ENCODE measurements at places on chromosomes 4 and X. TPM values are rescaled to one million over a fixed set of nuclear protein-coding genes. Genes with fewer than 3 reads are reported as not detected.
A peak's percentile ranks its signal among the peaks of the same experiment; 100 is the strongest.

DNA sequence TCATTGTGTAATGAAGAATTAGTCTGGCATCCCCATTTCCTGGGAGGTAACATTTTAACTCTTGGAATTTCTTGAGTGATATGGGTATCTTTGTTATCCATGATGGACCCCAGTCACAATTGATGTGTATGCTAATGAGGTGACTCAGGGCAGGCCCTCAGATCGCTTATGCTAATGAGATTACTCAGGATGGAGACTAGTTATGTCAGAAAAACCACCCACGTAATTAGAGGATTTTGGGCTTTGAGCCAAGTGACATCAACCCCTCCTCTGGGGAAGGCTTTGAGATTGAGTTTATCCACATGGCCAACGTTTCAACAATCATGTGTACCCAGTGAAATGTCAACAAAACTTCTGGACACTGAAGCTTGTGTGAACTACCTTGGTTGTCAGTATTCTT, 772.7 kb downstream of the STPG2 start:
- no peak overlapping the region for H3K4me3 ChIP-seq
- H3K36me3 ChIP-seq = no peaks in the 10 kb centered on the region
- no peak overlapping the region for H3K27ac ChIP-seq
- DNase-seq = no peak
- H3K4me1 ChIP-seq = no peaks in the 10 kb centered on the region

GRCh38 chr4:20995610-20996009, 295.4 kb downstream of the PACRGL start:
- no peaks in the 10 kb centered on the region for H3K36me3 ChIP-seq
- DNase-seq = no peak
- no peak overlapping the region for H3K27ac ChIP-seq

GRCh38 chr4:85398276-85398675, 76.7 kb upstream of the ARHGAP24 start:
- no peak overlapping the region for H3K27ac ChIP-seq
- no peak overlapping the region for H3K4me3 ChIP-seq
- no peak for DNase-seq
- no peaks in the 10 kb centered on the region for H3K36me3 ChIP-seq

DNA sequence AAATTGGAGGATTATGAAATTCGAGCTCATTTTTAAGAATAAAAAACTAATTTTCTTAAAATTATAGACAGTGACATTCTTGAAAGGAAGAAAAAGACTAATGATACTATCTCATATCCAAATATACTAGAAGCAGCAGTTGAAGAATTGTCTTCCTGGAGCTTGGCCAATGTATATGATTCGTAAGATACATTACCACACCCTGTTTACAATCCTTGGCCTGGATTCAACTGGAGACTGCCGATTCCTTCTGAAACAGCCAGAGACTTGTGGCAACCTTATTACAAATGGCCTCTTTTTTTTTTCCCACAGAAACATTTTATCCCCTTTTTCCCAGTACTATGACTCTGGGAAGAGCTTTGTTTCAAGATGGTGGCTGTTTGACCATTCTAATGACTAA, 571.2 kb upstream of the FAT1 start:
- H3K4me3 ChIP-seq = no peak overlapping the region
- H3K27me3 ChIP-seq = no peaks in the 10 kb centered on the region
- no peak overlapping the region for H3K27ac ChIP-seq
- peaks cover 22% of the 10 kb centered on the region for H3K36me3 ChIP-seq
- H3K4me1 ChIP-seq = no peaks in the 10 kb centered on the region

DNA sequence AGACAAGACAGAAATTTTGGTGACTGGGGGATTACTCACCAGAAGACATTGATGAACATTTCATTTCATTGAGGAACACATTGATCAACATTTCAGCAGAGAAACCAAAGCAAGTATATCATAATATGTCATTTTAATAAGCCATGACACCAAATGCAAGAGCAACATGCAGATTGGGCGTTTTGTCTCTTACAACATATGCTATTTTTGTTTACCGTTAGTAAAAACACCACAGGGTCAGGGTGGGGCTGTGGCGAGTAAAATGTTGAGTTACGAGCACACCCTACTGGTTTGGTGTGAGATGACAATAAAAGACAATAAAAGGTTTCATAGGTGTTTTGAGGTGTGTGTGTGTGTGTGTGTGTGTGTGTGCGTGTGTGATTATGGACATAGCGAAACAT, 294.5 kb downstream of the PDGFC start:
- peaks cover 1% of the 10 kb centered on the region for H3K27me3 ChIP-seq
- DNase-seq = peak; percentile 19
- no peak overlapping the region for H3K4me3 ChIP-seq
- H3K27ac ChIP-seq = no peak overlapping the region
- peaks cover 4% of the 10 kb centered on the region for H3K4me1 ChIP-seq

- H3K4me3 ChIP-seq = no peak overlapping the region
- no peaks in the 10 kb centered on the region for H3K27me3 ChIP-seq
- H3K4me1 ChIP-seq = no peaks in the 10 kb centered on the region
These were observed 190.2 kb downstream of the ANTXR2 start for GRCh38 chr4:79882806-79883205.

DNA sequence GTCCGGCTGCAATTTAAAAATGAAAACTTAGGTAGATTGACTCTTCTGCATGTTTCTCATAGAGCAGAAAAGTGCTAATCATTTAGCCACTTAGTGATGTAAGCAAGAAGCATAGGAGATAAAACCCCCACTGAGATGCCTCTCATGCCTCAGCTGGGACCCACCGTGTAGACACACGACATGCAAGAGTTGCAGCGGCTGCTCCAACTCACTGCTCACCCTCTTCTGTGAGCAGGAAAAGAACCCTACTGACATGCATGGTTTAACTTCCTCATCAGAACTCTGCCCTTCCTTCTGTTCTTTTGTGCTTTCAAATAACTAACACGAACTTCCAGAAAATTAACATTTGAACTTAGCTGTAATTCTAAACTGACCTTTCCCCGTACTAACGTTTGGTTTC, 41.0 kb downstream of the MAP7D3 start:
- H3K27me3 ChIP-seq = no peaks in the 10 kb centered on the region
- H3K4me3 ChIP-seq = no peak overlapping the region
- no peaks in the 10 kb centered on the region for H3K36me3 ChIP-seq
- no peak for DNase-seq
- no peak overlapping the region for H3K27ac ChIP-seq
- peaks cover 5% of the 10 kb centered on the region for H3K4me1 ChIP-seq

DNA sequence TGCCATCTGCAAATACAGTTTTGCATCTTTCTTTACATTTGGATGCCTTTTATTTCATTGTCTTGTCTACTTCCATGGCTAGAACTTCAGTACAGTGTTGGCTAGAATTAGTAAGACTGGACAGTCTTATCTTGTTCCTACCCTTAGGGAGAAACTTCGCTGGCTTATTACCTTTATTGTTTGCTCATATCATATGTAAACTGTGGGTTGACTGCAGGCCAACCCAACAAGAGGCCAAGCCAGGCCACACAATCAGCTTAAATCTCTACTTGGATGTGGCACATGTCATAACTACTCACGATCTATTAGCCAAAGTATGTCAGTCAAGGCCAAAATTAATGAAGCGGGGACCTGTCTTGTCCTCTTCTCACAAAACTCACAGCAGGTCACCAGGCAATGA, 144.1 kb downstream of the THOC2 start:
- DNase-seq = no peak
- H3K4me3 ChIP-seq = no peak overlapping the region
- no peaks in the 10 kb centered on the region for H3K36me3 ChIP-seq

GRCh38 chr4:6332042-6332668, 62.5 kb downstream of the WFS1 start:
- DNase-seq = peak; percentile 81
- H3K27ac ChIP-seq = no peak overlapping the region
- peaks cover 10% of the 10 kb centered on the region for H3K27me3 ChIP-seq
- H3K4me1 ChIP-seq = no peaks in the 10 kb centered on the region

GRCh38 chrX:44935640-44936039, 62.7 kb downstream of the KDM6A start:
- no peak overlapping the region for H3K4me3 ChIP-seq
- DNase-seq = no peak
- no peaks in the 10 kb centered on the region for H3K4me1 ChIP-seq
- no peaks in the 10 kb centered on the region for H3K27me3 ChIP-seq

DNA sequence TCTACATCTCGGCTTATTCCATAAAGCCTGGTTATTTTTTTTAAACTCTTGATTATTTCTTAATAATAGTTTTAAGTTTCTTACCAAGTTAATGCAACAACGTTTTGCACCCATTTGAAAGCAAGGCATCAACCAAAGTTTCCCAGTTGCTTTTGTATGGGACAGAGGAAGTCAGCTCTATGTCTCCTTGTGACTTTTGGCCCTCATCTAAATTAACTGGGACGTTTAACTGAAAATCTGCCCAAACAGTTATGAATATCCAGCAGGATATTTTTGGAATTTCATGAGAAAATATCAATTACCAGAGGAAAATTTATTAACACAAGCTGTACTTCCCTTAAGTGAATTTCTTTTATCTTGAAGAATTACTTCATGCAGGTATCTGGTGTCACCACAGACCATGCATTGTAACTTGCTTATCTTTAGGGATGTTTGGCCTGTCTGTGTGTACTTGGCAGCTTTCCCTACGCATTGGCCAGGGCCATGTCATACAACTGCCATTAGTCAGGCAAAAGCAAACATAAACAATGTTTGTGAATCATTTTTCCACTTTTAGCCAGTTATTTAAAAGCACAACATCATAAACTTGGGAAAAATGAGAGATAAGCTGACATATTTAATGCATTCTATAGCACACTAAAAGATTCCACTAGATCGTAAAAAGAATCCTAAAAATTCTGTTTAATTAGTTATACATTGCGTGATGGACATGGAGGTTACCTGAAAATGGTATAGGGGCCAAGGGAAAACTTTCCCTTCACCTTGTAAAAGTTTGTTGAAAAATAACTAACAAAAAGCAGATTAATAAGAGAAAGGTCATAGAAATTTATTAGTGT, 101.4 kb upstream of the PDE5A start:
- H3K4me3 ChIP-seq = no peak overlapping the region
- H3K4me1 ChIP-seq = no peaks in the 10 kb centered on the region
- no peak for DNase-seq
- H3K27ac ChIP-seq = no peak overlapping the region
- H3K27me3 ChIP-seq = peaks cover 2% of the 10 kb centered on the region

GRCh38 chr4:76758290-76758882, 139.6 kb downstream of the SOWAHB start:
- H3K27me3 ChIP-seq = peaks cover 1% of the 10 kb centered on the region
- no peaks in the 10 kb centered on the region for H3K36me3 ChIP-seq
- no peak overlapping the region for H3K4me3 ChIP-seq
- H3K27ac ChIP-seq = no peak overlapping the region
- peaks cover 11% of the 10 kb centered on the region for H3K4me1 ChIP-seq

DNA sequence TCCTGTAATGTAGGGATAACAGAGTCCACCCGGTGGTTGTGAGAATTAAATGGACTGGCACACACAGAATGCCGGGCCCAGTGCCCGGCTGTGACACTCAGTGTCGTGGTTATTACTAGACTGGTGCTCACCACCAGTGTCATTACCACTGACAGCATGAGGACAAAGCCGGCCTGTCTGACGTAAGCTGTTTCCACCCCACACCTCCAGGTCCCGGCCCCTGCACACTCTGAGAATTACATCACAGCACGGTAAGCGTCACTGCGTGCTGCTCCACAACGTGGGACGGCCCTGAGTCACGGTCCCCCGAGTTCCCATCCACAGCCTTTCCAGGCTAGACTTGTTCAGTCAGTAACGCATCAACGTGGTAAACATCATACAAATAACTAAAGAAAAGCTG, 22.9 kb downstream of the FAT1 start:
- no peaks in the 10 kb centered on the region for H3K27me3 ChIP-seq
- no peak for DNase-seq
- no peak overlapping the region for H3K4me3 ChIP-seq
- H3K27ac ChIP-seq = no peak overlapping the region

DNA sequence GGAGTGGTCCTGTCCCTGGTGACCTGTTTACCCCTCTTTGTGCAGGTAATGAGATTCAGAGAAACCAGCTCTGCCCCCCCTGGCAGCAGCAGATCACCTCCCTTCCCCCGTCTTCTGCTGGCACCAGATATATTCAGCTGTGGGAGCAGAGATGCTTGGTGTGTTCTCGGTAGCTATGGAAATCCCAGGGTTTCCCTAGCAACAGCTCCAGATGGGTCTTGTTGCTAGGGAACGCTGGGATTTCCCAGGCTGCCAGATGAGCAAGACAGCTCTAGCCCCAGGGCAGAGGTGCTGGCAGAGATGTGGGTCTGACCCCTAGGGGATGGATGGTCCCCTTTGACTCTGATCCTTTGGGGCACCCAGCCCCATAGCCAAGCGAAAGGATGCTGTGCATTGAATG, 20.2 kb downstream of the CETN2 start:
- peak; percentile 43 for DNase-seq
- peak overlapping the region; percentile 93 for H3K27ac ChIP-seq
- peak overlapping the region; percentile 74 for H3K4me3 ChIP-seq

GRCh38 chrX:7024850-7025249, 122.7 kb upstream of the STS start:
- H3K36me3 ChIP-seq = no peaks in the 10 kb centered on the region
- H3K4me3 ChIP-seq = no peak overlapping the region
- H3K27me3 ChIP-seq = peaks cover 2% of the 10 kb centered on the region
- H3K27ac ChIP-seq = no peak overlapping the region
- DNase-seq = no peak

- DNase-seq = no peak
- peak overlapping the region; percentile 74 for H3K4me3 ChIP-seq
- H3K27ac ChIP-seq = peak overlapping the region; percentile 100
- H3K36me3 ChIP-seq = no peaks in the 10 kb centered on the region
- peaks cover 89% of the 10 kb centered on the region for H3K4me1 ChIP-seq
These were observed 17.9 kb downstream of the ATP8A1 start for GRCh38 chr4:42638993-42639392.

DNA sequence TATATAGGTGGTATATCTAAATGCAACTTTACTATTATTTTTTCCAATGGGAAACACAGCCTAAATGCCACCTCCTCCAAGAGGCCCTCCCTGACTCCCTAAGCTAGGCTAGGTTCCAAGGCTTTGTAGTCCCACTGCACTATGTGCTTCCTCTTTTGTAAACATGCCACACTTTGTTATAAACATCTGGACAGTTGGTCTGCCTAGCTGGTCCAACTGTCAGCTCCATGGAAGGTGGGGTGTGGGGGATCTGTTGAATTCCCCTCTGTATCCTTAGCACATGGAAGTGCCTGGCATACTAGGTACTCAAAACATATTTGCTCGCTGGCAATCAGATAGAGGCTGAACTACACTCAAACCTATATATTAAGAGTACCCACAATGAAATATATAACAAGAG, 63.4 kb downstream of the SLC9A7 start:
- no peak for DNase-seq
- H3K4me3 ChIP-seq = no peak overlapping the region
- H3K27ac ChIP-seq = no peak overlapping the region
- H3K36me3 ChIP-seq = no peaks in the 10 kb centered on the region
- H3K4me1 ChIP-seq = no peaks in the 10 kb centered on the region

- no peak for DNase-seq
- no peaks in the 10 kb centered on the region for H3K4me1 ChIP-seq
These were observed 99.5 kb downstream of the COX18 start for GRCh38 chr4:72969976-72970375.

GRCh38 chr4:151153585-151153984, 54.2 kb downstream of the RPS3A start:
- H3K27ac ChIP-seq = no peak overlapping the region
- DNase-seq = no peak
- no peaks in the 10 kb centered on the region for H3K4me1 ChIP-seq

The GASK1B gene
- 0.07 TPM for total RNA-seq

The PAGE1 gene
- total RNA-seq = not detected

The UGT2B15 gene
- not detected for total RNA-seq

The MAGEA3 gene
- total RNA-seq = not detected

The HPSE gene
- total RNA-seq = 1.8 TPM

The RHOXF2 gene
- not detected for total RNA-seq

The ZNF630 gene
- 2.8 TPM for total RNA-seq

The C4orf50 gene
- total RNA-seq = 0.56 TPM

The GAGE12G gene
- total RNA-seq = not detected

The C4orf36 gene
- total RNA-seq = not detected
